Activated CD4-positive, alpha-beta T cell treated with anti-CD3 and anti-CD28 coated beads, Interleukin-2, amount 50 U/mL, for 24 hours (primary cell): ENCODE measurements at places on chromosomes 12 and 14.

DNA sequence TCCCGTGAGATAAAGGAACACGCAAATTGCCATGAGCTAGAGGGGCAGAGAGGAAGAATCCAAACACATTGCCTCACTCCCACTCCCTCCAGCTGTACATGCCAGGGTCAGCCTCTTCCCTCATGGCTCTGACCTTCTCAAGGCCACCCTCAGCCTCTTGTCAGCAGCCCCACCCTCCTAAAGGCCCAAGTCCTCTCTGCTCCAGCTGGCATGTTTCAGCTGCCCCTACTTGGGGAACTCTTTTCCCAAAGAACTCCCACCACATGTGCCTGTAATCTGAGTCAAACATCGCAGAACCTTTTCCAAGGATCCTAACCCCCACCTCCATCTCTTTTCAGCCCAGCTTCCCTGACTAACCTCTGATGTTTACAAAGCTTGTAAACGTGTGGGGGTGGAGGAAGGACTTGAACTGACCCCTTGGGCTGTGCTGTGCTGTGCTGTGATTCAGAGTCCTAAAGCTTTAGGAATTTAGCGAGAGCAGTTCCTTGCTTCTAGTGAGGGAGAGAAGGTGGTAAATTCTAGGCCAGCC lies 7.3 kb upstream of the CACNB3 start:
- DNase-seq, result no peak

DNA sequence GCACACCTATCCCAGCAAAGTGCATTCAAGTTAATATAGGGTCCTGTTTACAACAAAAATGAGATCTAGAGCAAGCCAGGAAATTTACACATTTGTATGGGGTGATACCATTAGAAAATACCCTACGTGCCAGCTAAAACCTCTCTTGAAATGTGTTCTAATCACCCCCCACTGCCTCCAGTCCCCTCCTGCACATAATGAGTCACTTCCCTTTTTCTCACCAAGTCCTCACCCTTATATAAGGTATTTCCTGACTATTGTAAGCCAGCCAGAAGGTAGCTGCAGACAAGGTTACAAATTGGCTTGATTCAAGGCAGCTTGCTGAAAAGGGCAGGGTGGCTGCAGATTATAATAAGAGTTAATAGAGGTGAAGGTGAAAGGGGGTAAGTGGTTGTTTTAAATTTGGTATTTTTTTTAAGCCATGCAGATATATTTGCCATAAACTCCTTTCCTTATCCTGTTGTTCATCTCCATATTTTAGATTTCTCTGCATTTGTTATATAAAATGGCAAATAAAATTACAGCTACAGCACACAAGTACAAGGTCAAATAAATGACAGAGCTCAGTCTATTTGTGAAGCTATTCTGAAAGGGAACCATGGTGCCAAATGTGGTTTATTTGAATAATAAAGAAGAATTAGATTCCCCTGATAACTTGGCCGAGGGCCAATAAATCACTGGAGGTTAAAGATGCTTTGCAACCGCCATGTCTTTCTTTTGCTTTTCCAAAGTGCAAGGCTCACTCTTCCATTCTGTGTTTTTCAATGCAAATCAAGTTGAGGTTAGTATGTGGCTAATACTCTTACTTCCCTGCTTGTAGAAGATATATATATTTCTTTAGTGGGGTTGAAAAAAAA lies 385.9 kb downstream of the EGLN3 start:
- DNase-seq, result no peak

DNA sequence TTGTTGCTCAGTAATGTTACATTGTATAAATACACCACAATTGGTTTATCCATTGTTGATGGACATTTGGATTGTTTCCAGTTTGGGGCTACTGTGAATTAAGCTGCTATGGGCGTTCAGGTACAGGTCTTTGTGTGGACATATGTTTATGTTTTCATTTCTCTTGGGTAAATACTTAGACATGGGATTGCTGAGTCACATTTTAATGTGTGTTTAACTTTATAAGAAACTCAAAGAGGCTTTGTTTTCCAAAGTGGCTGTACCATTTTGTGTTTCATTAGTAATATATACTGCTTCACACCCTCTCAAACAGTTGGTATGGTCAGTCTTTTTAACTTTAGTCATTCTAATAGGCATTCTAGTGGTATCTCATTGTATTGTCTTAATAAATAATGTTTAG lies 225.0 kb downstream of the SPTSSA start:
- no peak for DNase-seq

DNA sequence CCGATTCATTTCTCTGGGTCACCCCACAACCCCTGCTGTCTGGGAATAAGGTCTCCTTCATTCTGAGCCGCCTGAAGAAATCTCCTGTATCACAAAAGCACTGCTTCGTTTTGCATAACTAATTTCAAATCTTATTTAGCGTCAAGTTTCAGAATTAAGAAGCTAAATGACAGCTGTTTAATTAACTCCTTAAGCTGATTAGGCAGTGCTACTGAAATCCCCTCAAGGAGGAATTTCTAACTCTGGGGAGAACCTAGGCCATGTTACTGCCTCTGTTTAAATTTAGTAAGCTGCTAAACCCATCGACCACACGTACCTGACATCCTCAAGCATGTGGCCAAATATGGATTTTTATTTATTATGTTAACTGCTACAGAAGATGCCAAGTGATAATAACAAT lies 373.6 kb downstream of the GLT1D1 start:
- DNase-seq, result no peak

DNA sequence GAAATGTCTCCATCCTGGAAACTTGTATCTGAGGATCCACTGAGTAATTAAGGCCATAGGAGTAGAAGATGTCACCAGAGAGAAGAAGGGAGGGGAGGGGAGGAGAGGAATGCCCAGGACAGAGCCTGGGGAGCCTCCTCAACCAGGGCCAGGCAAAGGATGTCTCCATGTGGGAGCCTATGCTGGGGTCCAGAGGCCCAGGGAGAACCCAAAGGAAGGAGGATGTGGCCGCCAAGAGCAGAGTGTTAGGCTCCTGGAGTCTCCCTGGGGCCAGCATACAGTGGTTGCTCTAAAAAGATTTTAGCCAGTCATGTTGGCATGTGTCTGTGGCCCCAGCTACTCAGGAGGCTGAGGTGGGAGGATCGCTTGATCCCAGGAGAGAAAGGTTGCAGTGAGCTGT lies 92.6 kb downstream of the DICER1 start:
- no peak for DNase-seq

DNA sequence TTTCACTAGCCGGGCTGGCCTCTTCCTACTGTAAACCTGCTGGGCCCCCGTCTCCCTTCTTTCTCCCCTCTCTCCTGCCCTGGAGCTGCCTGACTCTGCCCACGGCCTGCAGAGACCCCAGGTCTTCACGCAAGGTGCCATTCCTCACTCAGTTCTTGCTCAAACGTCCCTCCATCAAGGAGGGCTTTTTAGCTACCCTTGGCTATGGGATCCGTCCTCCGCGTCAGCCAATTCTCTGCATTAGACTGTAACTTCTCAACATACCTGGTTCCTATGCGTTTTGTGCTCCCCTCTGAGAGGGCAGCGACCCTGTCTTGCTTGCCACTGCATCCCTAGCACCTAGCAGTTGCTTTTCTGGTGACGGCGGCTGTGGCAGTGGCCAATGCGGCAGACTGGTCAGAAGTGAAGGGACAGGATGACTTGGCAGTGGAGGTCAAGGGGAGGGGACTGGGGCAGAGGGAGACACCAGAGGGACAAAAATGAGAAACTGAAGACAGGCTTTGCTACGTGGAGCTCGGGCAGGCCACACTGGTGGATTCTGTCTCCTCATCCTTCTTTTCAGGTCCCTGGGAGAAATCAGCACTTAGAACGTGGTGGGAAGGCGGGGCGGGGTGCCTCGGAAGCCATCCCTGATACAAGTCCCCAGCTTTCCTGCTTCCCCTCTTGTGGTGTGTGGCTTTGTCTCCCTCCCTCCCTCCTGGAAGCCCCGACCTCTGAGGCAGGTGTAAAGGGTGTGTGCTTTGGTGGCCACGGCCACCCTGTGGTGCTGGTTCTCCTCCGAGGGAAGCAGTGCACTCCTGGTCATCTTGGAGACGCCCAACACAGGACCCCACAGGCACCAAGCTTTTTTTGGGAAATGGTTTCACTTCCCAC lies 1.8 kb downstream of the B3GNT4 start:
- DNase-seq, result no peak

DNA sequence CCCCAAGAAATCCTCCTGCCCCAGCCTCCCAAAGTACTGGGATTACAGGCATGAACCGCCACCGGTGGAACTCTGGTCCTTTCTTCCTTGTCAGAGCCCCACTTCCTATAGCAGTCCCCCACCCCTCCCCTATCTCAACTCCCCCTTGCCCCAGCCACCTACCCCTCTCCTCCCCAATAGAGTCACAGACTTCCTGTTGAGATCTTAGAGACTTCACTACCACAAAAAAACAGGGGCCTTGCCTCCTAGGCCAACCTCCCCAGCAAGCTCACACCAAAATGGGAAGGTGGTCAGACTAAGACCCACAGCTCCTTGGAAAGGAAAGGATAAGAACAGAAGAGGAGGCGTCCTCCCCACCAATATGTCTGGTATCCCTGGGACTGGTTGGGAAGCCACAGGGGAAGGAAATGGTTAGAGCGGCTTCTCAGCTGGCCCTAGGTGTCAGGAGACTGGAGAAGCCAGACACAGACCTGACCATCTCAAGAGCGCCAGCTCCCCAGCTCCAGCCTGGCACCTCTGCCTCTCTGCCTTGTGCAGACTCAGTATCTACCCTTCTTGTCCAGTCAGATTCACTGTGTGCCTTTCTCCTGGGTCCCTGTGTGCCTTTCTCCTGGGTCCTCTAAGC lies 8.5 kb downstream of the ITGB7 start:
- DNase-seq, result no peak

DNA sequence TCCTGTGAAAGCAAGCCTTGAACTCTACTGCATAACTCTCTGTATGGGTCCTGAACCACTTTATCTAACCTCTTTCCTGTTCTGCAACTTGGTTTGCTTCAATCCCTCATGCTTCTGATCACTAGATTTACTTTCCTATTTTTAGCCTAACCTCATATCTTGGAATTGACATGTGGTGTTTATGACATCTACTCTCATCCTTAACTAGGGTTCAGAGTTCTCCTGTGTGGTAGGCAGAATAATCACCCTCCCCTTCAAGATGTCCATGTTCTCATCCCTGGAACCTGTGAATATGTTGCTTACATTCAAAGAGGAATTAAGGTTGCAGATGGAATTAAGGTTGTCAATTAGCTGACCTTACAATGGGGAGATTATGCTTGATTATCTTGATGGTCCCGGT lies 67.4 kb upstream of the STXBP6 start:
- no peak for DNase-seq

GRCh38 chr14:39939023-39939422 lies 506.8 kb upstream of the FBXO33 start:
- no peak for DNase-seq

GRCh38 chr12:113184098-113184899 lies 979 bp downstream of the DDX54 start:
- DNase-seq, result no peak

- DNase-seq, result no peak
Observed at GRCh38 chr12:132164426-132164825, 20.2 kb downstream of the NOC4L start.

DNA sequence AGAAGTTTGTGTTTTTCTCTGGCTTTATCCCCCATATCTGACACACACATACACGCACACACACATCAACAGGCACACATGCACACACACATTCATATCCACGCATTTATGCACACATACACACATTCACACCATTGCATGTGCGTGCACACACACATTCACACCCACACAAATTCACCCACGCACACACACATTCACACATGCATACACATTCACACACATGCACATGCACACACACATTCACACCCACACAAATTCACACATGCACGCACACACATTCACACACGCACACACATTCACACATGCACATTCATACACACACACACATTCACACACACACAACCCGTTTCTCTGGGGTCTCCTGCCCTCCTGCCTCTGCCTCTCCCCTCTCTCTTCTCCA lies 264.2 kb downstream of the BCL11B start:
- DNase-seq, result no peak

GRCh38 chr12:122061253-122061652 lies 17.3 kb upstream of the MLXIP start:
- no peak for DNase-seq

DNA sequence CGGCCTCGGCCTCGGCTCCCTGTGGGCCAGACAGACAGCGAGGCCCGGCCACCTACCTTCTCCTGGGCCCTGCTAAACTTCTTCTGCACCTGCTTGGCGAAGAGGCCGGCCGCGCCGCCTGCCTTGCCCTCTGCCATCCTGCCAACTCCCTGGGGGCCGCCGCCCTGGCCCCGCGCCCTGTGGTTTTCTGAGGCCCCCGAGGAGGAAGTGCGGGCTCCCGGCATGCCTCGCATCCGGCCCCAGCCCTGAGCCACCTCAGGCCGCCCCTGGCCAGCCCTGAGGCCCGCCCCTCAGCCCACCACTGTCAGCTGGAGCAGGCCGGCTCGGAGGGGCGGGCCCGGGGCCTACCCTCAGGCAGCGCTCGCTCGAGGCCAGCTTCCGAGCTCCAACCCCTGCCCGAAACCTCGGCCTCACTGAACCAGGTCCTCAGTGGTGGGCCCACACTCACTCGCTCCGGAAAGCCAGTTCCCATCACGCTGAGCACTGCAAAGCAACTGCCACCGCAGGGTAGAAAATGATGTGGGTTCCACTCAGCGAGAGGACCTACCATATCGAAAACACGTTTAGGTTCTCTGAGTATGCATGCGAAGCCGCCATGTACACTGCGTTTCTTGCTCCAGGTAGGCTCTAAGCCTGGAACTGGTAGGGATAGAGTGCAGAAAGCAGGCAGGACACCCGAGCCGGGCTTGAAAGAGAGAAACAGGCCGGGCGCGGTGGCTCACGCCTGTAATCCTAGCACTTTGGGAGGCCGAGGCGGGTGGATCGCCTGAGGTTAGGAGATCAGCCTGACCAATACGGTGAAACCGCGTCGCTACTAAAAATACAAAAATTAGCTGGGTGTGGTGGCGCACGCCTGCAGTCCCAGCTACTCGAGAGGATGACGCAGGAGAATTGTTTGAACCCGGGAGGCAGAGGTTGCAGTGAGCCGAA lies at the start of gene BIN2:
TSS of gene BIN2 (minus strand) at position 209 of the 930 bp plus-strand sequence. CDS start at position 137, 72 bp downstream.
- peak; percentile 44 for DNase-seq

DNA sequence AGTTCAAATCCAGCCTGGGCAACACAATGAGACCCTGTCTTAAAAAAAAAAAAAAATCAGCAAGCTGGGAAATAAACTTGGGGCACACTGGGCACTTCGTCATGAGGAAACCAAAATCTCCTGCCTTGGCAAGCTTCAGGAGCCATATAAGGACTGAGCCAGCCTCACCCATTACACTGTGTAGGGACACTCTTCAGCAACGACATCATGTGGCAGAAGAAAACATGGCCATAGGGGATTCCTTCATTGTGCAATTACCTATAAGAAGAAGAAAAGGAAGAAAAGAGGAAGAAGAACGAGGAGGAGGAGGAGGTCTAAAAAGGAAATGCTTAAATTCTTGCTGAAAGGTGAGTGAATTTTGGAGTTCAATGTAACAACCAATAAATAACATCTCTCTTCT lies 26.1 kb upstream of the IFNG start:
- no peak for DNase-seq

DNA sequence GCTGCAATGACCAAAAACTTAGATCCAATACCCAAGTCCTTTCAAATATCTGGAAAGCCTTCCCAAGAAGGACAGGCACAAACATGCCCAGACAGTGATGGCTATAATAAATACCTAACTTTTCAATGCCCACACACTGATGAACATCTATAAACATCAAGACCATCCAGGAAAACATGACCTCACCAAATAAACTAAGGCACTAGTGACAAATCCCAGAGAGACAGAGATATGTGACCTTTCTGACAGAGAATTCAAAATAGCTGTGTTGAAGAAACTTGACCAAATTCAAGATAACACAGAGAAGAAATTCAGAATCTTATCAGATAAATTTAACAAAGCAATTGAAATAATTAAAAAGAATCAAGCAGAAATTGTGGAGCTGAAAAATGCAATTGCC lies 38.7 kb upstream of the INSM2 start:
- no peak for DNase-seq

- DNase-seq, result no peak
Observed at GRCh38 chr12:47990351-47991105, 13.7 kb downstream of the COL2A1 start.
